ENCODE measurements at places on chromosomes 2 and 18. TPM values are rescaled to one million over a fixed set of nuclear protein-coding genes. Genes with fewer than 3 reads are reported as not detected.

SERPINB8 gene
- total RNA-seq, result 2.0 TPM

HOXD9 gene
- total RNA-seq, result 0.15 TPM

TUBA3E gene
- total RNA-seq, result not detected

WDFY1 gene
- total RNA-seq, result 48.5 TPM

CDH19 gene
- total RNA-seq, result not detected

ATP6V1C2 gene
- total RNA-seq, result 0.54 TPM

CXCR1 gene
- total RNA-seq, result not detected

SLC30A3 gene
- 0.59 TPM for total RNA-seq

TTLL4 gene
- 45.6 TPM for total RNA-seq

GYPC gene
- total RNA-seq, result 0.57 TPM

FIGN gene
- total RNA-seq, result 19.5 TPM

SERPINE2 gene
- total RNA-seq, result 3.1 TPM

RBFA gene
- total RNA-seq, result 83.1 TPM

ERBB4 gene
- total RNA-seq, result 0.15 TPM

- H3K27ac ChIP-seq, result no peak overlapping the region
- no peaks in the 10 kb centered on the region for H3K4me1 ChIP-seq
- no peak for DNase-seq
- no peaks in the 10 kb centered on the region for H3K27me3 ChIP-seq
Observed at GRCh38 chr2:42385225-42385624, 24.2 kb upstream of the COX7A2L start.

DNA sequence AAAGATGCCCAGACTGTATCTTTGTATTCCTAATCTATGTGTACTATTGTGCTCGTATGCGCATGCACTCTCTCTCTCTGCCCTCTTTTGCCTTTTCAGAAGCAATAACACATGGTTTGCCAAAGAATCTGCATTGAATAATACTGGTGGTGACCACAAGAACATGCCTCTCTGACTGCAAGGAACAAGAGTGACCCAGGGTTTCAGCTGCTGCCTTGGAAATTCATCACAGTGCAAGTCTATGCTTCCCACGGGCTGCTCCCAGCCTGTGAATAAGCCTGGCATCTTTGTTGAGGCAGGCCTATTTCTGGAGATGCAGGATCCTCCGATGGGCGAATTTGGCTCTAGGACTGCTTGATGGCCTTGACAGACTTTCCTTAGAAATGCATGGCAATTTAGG, 689.4 kb upstream of the FANCL start:
- H3K36me3 ChIP-seq, result no peaks in the 10 kb centered on the region
- H3K27ac ChIP-seq, result no peak overlapping the region
- no peak for DNase-seq
- H3K27me3 ChIP-seq, result no peaks in the 10 kb centered on the region

DNA sequence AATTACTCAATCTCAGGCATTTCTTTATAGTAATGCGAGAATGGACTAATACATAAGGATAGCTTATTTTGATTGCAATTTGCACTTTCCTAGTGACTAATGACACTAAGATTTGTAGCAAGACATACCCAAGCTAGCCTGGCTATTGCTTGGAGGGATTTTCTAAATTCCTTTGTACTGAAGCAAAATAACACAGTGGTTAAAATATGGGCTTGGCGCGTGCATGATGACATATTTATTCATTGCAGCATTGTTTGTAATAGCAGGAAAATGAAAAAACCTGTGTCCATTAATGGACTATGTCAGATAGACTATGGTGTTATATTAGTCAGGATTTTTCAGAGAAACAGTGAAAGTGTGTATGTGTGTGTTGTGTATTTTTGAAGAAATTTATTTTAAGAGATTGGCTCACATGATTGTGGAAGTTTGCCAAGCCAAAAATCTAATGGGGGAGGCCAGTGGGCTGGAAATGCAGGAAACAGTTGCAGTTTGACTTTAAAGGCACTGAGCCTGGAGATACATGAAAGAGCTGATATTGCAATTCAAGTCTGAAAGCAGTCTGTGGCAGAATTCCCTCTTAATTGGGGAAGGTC, 16.7 kb upstream of the LAPTM4A start:
- H3K4me1 ChIP-seq, result peaks cover 3% of the 10 kb centered on the region
- no peak for DNase-seq
- no peaks in the 10 kb centered on the region for H3K36me3 ChIP-seq
- no peaks in the 10 kb centered on the region for H3K27me3 ChIP-seq

- no peaks in the 10 kb centered on the region for H3K27me3 ChIP-seq
- H3K4me1 ChIP-seq, result no peaks in the 10 kb centered on the region
- no peak overlapping the region for H3K27ac ChIP-seq
- no peak overlapping the region for H3K4me3 ChIP-seq
- no peaks in the 10 kb centered on the region for H3K36me3 ChIP-seq
Observed at GRCh38 chr18:55515214-55515613, 72.8 kb downstream of the TCF4 start.

DNA sequence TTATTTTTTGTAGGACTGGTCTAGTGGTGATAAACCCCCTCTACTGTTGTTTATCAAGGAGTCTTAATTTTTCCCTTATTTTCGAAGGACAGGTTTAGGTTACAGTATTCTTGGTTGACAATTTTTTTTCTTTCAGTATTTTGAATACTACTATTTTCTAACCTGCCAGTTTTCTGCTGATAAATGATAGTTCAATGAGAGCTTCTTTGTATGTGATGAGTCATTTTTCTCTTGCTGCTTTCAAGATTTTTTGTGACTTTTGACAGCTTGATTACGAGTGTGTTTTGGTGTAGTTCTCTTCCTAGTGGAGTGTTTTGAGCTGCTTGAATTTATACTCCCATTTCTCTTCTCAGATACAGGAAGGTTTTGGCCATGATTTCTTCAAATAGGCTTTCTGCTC, 77.5 kb downstream of the ACSL3 start:
- no peak for DNase-seq
- no peak overlapping the region for H3K4me3 ChIP-seq
- peaks cover 21% of the 10 kb centered on the region for H3K36me3 ChIP-seq

DNA sequence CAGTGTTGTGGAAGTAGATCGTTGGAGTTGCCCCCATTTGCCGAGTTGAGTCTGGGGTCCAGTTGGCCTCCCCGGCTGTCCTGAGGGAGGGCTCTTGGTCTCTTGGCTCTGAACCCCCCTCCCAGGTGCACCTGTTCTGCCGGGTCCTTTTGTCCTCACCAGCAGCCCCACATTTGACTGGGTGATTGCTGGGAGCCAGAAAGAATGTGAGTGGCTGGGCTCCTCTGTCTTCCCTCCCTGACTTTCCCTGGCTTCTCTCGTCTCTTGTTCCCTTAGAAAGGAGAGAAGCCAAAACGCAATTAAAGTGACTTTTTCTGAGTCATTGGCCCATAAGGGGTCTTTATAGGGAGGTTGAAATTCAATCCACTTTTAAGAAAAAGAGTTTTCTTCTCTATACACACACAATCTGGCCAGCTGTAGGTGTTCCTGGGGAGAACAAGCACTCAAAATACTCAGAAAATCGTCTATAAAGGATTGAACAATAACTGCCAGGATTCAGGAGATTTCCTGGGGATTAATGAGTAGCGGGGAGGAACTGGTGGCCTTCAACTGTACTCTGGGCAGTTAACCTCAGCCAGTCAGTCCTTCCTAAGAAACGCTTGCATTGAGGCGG, 131.0 kb downstream of the TMEM182 start:
- H3K4me1 ChIP-seq, result no peaks in the 10 kb centered on the region
- H3K4me3 ChIP-seq, result no peak overlapping the region
- no peaks in the 10 kb centered on the region for H3K27me3 ChIP-seq
- H3K27ac ChIP-seq, result no peak overlapping the region
- H3K36me3 ChIP-seq, result no peaks in the 10 kb centered on the region

GRCh38 chr2:100984892-100985307, 17.2 kb upstream of the RPL31 start:
- no peaks in the 10 kb centered on the region for H3K27me3 ChIP-seq
- DNase-seq, result no peak
- H3K36me3 ChIP-seq, result 0 out of 2 replicates have a peak, but pooled peaks cover 4% of the 10 kb centered on the region
- H3K4me3 ChIP-seq, result no peak overlapping the region

DNA sequence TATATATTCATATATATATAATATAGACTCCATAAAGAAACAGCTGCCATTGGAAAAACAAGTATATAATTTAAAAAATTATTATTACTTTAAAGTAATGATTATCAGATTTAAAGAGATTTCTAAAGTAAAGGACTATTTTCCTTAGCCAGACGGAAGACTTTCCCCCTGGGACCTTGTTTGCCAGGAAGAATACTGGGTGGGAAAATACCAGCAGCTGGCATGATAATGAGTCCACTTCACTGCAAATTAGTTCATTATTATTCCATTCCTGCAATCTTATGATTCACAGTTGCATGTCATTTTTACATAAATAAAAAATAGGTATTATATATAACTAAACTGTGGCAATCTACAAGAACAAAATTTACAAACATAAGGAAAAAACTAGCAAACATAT, 339.8 kb upstream of the CDH7 start:
- H3K36me3 ChIP-seq, result no peaks in the 10 kb centered on the region
- DNase-seq, result no peak
- H3K27ac ChIP-seq, result no peak overlapping the region
- H3K4me3 ChIP-seq, result no peak overlapping the region

DNA sequence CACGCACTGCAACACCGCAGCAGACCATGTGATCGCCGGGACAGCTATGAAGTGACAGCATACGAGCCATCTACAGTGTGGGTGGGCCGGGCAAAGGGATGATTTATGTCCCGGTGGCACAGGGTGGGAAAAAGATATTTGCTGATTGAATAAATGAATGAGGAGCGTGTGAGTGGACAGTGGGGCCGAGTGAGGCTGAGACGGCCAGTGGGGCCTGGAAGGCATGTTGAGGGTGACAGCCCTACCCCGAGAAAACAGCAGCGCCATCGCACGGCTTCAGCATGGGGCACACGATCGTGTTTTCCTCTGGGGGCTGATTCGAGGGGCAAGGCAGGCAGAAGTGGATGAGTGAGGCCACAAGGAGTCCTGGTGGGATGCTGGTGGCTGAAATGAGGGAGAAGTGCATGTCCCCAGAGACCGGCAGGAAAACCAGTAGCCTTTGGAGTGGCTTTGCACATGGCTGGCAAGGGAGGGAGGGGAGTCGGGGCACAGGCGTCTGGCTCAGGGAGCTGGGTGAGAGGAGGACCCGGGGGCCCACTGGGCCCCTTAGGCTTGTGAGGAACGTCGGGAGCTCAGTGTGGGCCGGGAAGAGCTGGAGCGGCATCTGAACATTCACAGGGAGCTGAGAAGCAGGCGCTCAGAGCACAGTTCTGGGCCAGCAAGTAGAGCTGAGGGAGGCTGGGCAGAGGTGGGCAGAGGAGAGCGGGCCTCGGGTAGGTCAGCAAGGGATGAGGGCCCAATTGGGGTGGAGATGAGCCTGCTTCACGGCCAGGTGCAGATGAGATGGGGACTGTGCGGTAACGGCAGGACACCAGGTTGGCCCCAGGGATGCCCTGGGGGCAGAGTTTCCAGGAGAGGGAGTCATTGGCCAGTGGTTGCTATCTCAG, 32.1 kb upstream of the MAL start:
- DNase-seq, result no peak
- no peaks in the 10 kb centered on the region for H3K36me3 ChIP-seq
- peaks cover 10% of the 10 kb centered on the region for H3K27me3 ChIP-seq

- H3K4me3 ChIP-seq, result no peak overlapping the region
- H3K27me3 ChIP-seq, result no peaks in the 10 kb centered on the region
- DNase-seq, result no peak
- no peak overlapping the region for H3K27ac ChIP-seq
- no peaks in the 10 kb centered on the region for H3K36me3 ChIP-seq
Observed at GRCh38 chr18:21450503-21450902, 150.0 kb downstream of the ESCO1 start.

- H3K27me3 ChIP-seq, result no peaks in the 10 kb centered on the region
- no peak overlapping the region for H3K27ac ChIP-seq
- DNase-seq, result no peak
- H3K4me1 ChIP-seq, result no peaks in the 10 kb centered on the region
- H3K4me3 ChIP-seq, result no peak overlapping the region
Observed at GRCh38 chr2:62340994-62341484, 145.1 kb downstream of the B3GNT2 start.

GRCh38 chr2:40797120-40797519, 345.2 kb upstream of the SLC8A1 start:
- H3K4me3 ChIP-seq, result no peak overlapping the region
- no peak overlapping the region for H3K27ac ChIP-seq
- H3K27me3 ChIP-seq, result no peaks in the 10 kb centered on the region
- H3K4me1 ChIP-seq, result no peaks in the 10 kb centered on the region

- H3K36me3 ChIP-seq, result no peaks in the 10 kb centered on the region
- DNase-seq, result no peak
- H3K27ac ChIP-seq, result no peak overlapping the region
- no peaks in the 10 kb centered on the region for H3K27me3 ChIP-seq
- H3K4me3 ChIP-seq, result no peak overlapping the region
Observed at GRCh38 chr2:42881732-42882131, 89.3 kb upstream of the HAAO start.

DNA sequence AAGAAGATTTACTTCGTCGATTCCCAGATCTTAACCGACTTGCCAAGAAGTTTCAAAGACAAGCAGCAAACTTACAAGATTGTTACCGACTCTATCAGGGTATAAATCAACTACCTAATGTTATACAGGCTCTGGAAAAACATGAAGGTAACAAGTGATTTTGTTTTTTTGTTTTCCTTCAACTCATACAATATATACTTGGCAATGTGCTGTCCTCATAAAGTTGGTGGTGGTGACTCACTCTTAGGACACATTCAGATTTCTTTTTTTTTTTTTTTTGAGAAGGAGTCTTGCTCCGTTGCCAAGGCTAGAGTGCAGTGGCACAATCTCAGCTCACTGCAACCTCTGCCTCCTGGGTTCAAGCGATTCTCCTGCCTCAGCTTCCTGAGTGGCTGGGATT, 26.8 kb downstream of the MSH2 start:
- no peaks in the 10 kb centered on the region for H3K27me3 ChIP-seq
- no peak for DNase-seq
- peaks cover 13% of the 10 kb centered on the region for H3K36me3 ChIP-seq
- no peak overlapping the region for H3K27ac ChIP-seq

DNA sequence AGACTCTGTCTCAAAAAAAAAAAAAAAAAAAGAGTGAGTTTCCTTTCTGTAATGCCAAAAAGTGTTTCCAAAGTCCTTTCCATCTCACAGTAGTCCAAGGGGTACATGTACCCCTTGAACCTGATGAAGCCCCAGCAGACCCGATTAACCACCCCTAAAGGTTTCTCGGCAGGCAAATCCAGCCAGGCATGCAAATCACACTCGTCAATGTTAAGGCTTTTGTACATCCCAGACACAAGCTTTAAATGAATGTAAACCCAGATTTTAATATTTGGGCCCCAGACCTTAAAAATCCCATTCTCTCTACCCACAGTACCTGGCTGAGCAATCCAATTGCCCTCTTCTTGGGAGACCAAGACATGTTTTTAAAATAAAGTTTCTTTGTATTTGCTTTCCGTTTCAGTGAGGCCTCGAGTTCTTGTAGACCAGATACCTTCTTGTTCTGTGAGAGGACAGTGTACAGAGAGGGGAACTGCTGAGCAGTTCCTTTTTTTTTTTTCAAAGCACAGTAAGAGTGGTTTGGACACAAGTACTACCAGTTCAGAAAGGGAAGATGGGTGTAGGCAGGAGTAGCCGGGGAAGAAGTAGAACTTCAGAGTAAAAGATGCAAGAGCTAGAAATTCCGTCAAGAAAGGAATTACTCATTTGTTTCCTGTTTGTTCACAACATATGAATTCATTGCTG, at the start of gene NLRC4:
TSS of gene NLRC4 (minus strand) at position 465 of the 684 bp plus-strand sequence. CDS start 8,111 bp downstream, outside the sequence.
- H3K4me3 ChIP-seq, result no peak within 1 kb of the TSS
- no peaks in the 10 kb centered on the region for H3K36me3 ChIP-seq
- H3K4me1 ChIP-seq, result no peaks in the 10 kb centered on the region
- no peak within 1 kb of the TSS for H3K27ac ChIP-seq

- no peak overlapping the region for H3K27ac ChIP-seq
- H3K4me1 ChIP-seq, result no peaks in the 10 kb centered on the region
- H3K27me3 ChIP-seq, result peaks cover 12% of the 10 kb centered on the region
- H3K4me3 ChIP-seq, result no peak overlapping the region
Observed at GRCh38 chr18:79547413-79548076, 132.1 kb upstream of the CTDP1 start.

GRCh38 chr2:71212336-71212735, 14.6 kb downstream of the PAIP2B start:
- peaks cover 11% of the 10 kb centered on the region for H3K27me3 ChIP-seq
- H3K27ac ChIP-seq, result no peak overlapping the region
- DNase-seq, result no peak
- H3K4me3 ChIP-seq, result no peak overlapping the region
- H3K4me1 ChIP-seq, result no peaks in the 10 kb centered on the region
